ENCODE measurements at places on chromosomes 12 and 14.

DNA sequence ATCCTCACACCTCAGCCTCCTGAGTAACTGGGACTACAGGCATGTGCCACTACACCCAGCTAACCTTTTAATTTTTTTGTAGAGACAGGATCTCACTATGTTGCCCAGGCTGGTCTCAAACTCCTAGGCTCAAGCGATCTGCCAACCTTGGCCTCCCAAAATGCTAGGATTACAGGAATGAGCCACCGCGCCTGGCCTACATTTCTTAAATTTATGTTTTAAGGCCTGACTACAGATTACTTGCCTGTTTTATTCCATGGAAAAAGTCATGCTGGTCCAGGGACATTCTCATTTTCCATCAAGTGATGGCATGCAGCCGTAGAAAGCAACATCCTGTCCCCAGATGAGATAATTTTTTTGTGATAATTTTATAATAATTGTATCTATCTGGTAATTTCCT, 6.1 kb downstream of the CD9 start:
- no peak for DNase-seq

DNA sequence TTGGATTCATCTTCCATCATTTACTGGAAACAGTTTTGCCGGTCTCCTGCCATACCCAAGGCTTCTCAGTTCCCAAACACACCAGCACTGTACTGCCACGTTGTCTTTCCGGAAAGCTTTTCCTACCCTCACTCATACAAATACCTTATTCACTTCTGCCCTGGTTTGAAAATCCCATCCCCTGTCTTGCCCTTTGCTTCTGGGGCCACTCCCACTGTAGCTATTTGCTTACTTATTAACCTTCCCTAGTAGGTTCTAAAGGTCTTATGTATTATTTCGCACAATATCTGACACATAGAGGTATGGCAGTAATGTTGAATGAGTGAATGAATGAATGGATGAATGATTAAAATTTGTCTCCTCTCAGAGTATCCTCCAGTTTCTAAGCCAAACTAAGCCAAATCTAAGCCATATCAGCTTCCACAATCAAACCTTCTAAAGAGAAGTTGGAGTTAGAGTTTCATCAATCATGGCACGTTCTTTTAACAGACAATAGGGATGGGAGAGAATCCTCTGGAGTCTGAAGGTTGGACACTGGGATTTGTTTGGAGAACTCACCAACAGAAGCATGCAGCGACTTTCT, 18.6 kb downstream of the TSPAN8 start:
- no peak for DNase-seq

DNA sequence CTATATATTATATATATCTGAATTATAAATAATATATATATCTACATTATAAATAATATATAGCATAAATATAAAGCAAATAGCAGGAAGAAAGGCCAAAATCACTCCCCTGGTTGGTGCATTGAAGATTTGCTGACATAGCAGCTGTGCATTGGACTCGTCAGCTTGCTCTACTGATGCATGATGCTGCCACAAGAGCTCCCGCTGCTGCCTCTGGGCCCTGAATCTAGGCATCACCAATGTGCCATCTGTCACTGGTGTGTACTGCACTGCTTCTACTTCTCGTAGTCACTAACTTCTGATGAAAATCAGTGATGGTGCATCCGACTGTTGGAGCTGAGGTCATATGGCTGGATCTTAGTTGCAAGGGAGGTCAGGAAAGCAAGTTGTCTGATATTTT, 205.0 kb downstream of the ADAMTS20 start:
- DNase-seq: no peak

DNA sequence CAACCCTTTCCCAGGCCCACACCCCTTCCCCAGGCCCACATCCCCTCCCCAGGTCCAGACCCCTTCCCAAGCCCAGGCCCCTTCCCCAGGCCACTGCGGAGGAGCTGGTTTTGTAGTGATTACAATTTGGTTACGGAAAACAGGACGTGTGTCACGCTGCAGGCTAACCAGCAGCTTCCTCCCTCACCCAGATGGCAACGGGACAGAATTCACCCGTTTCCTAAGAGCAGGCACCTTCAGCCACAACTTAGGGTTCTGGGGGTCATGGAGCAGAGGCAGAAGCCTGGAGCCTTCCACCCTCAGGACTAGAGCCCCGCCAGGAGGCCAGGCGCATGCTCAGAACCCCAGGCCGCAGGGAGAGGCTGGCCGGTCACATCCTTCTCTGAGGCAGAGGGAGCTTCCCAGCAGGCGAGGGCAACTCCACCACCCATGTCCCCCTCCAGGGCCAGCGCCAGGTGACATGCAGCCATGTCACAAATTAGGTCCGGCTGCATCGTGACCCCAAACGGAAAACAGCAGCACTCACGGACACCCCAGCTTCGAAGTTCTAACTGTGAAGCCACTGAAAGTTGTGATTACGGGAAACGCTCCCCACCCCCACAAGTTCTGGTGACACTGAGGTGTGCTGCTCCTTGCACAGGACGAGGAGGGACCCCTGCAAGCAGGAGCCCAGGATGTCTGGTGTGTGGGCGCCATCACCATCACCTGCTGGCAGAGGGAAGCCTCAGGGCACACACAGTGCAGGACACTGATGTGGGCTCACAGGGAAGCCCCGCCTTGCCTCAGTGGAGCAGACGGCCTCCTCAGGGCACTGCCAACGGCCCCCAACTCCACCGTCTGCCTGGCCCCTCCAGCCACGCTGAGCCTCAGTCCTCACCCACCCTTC, 7.7 kb downstream of the BRF1 start:
- no peak for DNase-seq

DNA sequence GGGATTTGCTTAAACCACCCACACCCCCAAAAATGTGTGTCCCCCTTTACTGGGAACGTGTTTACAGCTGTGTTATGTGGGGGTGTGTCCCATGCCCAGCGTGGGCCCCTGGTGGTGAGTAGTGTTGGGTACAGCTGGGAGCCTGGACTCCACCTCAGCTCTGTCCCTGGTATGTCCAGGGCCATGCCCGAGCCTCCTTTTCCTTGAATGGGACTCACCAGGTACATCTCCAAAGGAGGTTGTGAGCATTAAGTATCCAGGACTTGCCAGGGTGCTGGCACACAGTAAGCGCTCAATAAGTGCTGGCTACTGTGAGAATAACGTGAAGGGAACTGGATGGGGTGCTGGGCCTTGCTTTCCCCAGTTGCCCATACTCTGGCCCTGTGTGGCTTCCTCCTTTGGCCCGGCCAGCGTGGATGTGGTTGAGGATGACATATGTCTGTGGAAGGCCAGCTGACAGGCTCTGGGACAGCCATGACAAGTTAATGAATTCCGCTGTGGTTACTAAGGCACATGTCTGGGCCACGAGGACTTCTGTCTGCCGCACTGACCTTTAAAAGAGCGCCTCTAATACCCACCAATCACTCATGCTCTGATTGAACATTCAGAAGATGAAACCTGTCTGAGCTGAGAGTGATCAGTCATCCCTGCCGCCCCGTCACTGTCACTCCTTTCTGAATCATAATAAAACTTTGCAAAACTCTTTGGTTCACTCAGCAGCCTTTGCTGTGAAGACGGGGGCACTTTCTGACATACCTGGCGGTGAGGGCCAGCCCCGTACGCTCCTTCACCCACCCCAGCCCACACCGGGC, 74.7 kb downstream of the DIO3 start:
- DNase-seq: peak; percentile 25

- no peak for DNase-seq
These were observed 358.8 kb downstream of the C12orf50 start for GRCh38 chr12:87670448-87670847.

DNA sequence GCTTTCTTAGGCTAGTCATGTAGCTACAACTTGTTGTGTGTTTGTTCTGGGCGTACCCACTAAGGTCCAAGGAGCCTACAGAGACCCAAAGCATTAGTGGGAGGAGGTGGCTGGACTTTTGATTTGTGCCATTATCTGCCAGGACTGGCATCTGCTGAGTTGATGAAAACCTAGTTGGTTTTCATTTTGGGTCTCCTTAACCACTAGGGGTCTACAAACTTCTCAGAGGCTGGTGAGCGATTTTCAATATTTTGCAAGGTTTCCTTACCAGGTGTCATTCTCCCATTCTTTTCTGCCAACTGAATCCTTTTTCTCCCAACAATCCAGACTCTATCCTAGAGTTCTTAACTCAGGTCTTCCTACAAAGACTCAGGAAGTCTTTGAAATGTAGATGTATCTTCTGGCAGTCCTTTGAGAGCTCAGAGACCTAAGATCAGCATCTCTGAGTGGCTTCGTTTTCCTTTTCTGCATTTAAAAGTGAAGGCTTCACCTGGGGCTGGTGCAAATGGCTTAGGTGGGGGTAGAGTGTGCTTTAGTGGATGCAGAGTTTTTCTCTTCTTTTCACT, 150.0 kb upstream of the RMST start:
- DNase-seq: no peak

Data from stimulated activated CD8-positive, alpha-beta memory T cell treated with anti-CD3 and anti-CD28 coated beads, Interleukin-15, amount 100 ng/mL, for 48 hours (primary cell).